Stimulated activated CD8-positive, alpha-beta memory T cell treated with anti-CD3 and anti-CD28 coated beads, Interleukin-15, amount 100 ng/mL, for 24 hours (primary cell): ENCODE measurements at places on chromosomes 11 and 22.

GRCh38 chr11:32224580-32224979, 133.7 kb downstream of the RCN1 start:
- no peak for DNase-seq

GRCh38 chr11:15180212-15180792, 65.6 kb downstream of the INSC start:
- DNase-seq = no peak

GRCh38 chr11:70304208-70304603, 33.7 kb downstream of the PPFIA1 start:
- DNase-seq = no peak

- DNase-seq = no peak
Observed at GRCh38 chr22:38489561-38490145, 16.5 kb downstream of the DDX17 start.

- no peak for DNase-seq
Observed at GRCh38 chr11:77558380-77558779, 31.4 kb upstream of the AQP11 start.

DNA sequence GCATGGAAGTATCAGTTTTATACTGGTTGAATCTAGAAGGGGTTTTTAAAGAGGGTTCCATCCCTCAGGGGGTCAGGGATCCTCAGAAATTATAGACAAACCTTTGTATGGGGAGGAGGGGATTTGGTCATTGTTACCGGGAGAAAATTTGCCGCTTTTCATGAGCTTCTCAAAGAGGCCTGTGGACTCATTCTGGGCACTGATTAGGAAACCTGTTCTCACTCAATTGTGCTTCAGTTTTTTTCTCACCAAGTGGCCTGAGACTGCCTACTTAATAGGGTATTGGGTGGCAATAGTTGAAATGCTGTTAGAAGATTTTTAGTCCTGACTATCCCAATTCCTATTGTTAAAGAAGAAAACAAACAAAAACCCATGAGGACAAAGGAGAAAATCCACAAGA, 14.0 kb downstream of the MPEG1 start:
- no peak for DNase-seq

DNA sequence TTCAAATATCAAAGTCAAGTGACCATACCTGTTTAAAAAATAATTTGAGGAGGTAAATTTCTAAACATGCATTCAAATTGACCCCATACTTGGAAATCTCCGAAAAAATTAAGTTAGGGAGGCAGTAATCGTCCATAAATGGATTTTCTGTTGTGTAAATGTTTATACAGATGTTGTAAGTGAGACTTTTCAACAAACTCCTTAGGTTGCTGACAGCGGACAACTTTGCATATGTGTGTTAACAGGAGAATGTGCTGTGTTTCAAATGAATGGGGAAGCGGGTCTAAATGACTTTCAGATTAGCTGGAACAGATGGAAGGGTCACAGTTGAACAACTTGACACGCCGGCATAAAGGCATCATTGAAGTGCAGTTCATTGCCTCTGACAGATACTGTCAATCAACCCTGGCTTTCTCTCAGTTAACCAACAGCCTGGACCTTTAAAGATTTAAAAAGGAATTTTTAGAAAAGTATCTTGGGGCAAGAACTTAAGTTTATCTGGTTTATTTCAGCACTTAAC, 98.2 kb upstream of the DBX1 start:
- DNase-seq = no peak

DNA sequence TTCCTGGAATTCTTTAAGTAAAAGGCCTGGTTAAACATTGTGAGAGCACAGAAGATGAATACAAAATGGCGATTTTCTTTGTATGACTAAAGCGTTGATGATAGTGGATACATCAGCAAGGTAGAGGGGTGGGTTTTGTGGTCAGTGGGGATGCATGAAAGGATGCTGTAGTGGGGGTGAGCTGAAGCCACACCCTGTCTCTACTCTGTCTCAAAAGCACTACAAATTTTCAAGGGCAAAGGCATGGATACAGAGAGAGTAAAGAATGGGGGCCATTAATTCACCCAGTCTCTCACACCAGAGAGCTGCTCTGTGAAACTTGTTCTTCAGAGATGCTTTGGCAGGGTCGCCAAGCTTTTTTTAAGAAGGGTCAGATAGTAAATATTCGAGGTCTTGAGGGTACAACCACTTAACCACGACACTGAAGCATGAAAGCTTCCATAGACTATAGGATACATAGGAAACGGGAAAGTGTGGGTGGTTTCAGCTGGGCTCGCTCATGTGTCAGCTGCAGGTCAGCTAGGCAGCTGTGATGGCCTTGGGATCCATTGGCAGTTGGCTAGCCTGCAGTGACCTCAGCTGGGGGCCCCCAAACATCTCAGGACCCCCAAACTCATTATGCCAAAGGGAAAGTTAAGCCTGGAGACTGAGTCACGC, 8.3 kb downstream of the TMEM138 start:
- DNase-seq = no peak

DNA sequence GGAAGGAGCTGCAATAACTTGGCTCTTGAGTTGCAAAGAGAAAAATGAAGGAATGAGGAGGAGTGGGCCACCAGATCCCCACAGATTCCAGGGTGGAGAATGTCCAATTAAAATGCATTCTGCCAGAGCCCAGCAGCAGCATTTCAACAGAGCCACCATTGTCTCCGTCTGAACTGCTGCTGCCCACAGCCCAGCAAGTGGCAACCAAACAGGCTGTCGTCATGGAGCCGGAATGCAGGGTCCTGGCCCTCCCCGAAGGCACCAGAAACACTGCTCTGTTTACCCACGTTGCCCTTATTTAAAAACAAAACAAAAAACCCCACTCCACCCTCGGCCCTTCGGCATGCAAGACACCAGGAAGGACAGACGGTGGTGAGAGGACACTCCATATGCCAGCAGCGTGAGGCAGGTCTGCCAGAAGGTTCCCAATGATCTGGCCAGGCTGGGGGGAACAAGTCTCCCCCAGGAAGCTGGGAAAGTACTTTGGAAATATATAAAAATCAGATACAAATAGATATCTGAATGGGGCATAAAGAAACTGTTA, 32.5 kb downstream of the PLEKHA7 start:
- DNase-seq = no peak

- DNase-seq = no peak
Observed at GRCh38 chr22:17705951-17706900, 67.7 kb downstream of the BCL2L13 start.

GRCh38 chr11:35143297-35144135, 4.5 kb downstream of the CD44 start:
- no peak for DNase-seq

GRCh38 chr22:31821572-31821971, 67.8 kb downstream of the DEPDC5 start:
- no peak for DNase-seq

GRCh38 chr11:30317030-30317429, 5.9 kb upstream of the ARL14EP start:
- DNase-seq = no peak

- DNase-seq = no peak
Observed at GRCh38 chr11:77101043-77101537, 1.6 kb upstream of the OMP start.

- no peak for DNase-seq
Observed at GRCh38 chr11:28860893-28861292, 752.7 kb downstream of the METTL15 start.

DNA sequence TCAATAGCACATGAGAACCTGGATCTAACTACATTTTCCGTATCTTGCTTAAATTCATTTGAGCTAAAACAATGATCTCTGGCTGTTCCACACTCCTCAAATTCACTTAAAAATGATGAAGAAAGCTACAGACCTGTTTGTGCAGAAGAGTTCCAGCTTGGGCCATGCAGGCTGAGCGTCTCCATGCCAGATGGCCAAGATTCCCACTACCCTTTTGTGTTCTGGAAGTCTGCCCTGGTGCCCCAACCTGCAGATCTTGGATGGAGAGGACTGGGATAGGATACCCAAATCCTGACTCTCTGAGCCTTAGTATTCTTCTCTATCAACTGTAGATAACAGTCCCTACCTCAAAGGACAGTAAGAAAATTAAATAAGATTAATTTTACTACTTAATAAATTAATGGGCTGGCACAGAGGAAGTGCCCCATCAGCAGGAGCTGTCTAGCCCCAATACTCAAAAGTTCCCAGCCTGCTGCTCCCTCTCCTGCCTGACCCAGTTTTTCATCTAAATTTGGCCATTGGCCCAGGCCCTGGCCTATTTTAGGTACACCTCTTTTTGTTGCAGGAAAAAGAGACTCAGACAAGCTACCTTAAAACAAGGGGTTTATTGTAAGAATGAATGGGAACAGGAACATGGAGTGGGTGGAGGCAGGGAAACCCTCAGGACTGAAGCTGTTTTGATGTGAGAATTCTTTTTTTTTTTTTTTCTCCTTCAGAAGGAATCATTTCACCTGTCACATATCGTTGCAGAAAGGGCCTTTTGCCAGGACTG, 81.4 kb upstream of the GRK3 start:
- no peak for DNase-seq

DNA sequence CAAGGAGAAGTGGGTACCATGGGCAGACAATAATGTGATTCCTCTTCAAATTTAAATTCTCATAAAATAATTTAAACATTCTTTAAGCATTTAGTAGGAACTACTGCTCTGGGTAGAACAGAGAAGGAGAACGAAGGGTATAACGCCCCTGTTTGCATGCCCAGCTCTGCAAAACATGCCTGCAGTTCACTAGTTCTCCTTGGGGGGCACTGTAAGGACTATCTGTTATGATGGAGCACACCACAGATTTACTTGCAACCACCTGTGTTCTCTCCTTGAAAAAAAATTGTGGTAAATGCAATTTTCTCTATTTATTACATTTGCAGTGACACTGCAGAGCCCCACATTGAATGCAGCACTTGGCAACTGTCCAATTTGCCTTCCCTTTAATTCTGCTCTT, 100.3 kb downstream of the GUCY1A2 start:
- no peak for DNase-seq

DNA sequence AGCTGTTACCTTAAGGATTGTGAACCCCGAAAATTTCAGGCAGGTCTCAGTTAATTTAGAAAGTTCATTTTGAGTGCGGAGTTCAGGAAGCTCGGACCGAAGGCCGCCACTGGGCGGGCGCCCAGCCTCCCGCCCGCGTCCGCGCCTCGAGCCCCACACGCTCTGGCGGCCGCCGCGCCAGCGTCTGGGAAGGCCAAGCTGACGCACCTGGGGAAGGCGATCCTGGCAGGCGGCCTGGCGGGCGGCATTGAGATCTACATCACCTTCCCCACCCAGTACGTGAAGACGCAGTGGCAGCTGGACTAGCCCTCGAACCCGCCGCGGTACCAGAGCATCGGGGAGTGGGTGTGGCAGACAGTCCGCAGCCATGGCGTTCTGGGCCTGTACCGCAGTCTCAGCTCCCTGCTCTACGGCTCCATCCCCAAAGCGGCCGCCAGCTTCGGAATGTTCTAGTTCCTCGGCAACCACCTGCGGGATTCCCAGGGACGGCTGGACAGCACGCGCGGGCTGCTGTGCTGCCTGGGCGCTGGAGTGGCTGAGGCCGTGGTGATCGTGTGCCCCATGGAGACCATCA, 79.5 kb downstream of the CCDC83 start:
- no peak for DNase-seq

GRCh38 chr11:235609-235996, 539 bp downstream of the SIRT3 start:
- peak; percentile 43 for DNase-seq

GRCh38 chr11:57143459-57143858, 38.3 kb upstream of the LRRC55 start:
- DNase-seq = no peak

DNA sequence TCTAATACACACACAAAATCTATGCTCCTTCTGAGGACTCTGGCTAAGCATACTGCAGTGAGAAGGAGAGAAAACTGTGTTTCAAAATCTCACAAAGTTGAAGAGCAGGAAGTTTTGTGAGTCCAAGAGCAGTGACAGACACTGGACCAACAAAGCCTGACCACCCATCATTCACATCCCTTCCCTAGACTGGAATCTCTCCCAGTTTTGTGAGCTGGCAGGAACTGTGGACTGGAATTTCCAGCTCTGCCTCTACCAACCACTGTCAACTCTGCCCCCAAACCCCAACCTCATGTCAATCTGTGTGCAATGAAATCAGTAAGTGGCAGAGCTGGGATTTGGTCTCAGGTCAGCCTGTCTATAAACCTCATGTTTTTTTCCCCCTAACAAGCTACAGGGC, 112.6 kb downstream of the ARL14EP start:
- no peak for DNase-seq

- DNase-seq = no peak
Observed at GRCh38 chr11:41316751-41317150, 142.7 kb downstream of the LRRC4C start.

DNA sequence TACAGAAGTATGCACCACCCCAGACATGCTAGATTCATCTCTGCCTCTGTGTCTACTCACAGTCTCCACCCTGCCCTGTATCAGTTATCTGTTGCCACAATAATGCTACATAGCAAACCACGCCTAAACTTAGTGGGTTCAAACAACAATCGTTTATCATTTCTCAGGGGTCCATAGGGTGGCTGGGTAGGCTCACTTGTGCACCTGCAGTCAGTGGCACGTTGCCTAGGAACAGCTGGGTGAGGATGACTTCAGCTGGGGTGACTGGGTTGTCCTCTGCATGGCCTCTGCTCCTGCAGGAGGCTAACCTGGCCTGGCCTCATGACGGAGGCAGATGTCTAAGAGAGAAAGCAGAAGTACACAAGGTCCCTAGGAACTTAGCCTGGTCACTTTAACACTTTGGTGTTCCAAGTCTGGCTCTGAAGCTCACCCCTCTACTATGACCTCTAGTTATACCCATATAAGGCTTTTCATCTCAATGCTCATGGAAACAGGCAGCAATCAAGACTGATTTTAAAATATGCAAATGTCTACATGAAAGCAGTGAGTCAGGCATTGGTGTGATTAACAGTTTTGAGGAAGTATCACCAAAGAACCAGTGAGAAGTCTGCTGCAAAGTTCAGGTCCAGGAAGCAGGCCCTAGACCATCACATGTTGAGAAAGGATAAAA, 10.7 kb downstream of the OLFML1 start:
- DNase-seq = no peak

- DNase-seq = no peak
Observed at GRCh38 chr22:42993651-42994275, 21.2 kb downstream of the PACSIN2 start.

DNA sequence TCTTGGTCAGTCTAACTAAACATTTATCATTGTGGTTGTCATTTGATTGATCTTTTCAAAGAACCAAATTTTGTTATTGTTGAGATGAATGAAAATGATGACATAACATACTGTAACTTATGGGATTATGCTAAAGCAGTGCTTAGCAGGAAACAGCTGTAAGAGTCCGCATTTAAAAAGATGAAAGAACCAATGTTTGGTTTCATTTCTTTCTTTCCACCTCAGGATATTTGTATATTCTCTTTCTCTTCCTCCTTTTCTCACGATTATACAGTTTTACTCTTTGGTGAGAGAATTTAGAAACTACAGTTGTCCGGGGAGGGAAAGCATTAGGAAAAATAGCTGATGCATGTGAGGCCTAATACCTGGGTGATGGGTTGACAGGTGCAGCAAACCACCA, 23.1 kb downstream of the PIH1D2 start:
- no peak for DNase-seq
